ENCODE measurements at places on chromosomes 5 and 9. TPM values are rescaled to one million over a fixed set of nuclear protein-coding genes. Genes with fewer than 3 reads are reported as not detected.

The C7 gene
- not detected for total RNA-seq

- no peak for DNase-seq
Measured at GRCh38 chr9:99811172-99811571, 10.5 kb upstream of the NR4A3 start.

DNA sequence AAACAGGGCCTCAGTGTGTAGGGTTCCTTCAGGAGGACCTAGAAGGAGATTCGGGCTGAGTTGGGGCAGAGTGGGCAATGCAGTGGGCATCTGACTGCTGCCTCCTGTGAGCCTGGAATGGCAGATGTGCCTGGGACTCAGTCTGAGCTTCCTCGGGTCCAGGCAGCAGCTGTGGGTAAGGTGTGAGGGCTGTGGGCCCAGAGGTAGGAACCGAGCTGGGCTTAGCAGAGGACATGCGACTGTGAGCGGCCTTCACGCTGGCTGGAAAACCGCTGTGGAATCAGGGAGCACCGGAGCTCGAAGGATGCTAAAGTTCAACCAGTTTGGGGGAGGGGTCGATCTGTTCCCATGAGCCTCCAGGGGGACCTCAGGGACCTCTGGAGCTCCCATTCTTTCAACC lies 137.0 kb downstream of the PAX5 start:
- DNase-seq = no peak

GRCh38 chr9:81759680-81760215 lies 70.4 kb upstream of the TLE1 start:
- no peak for DNase-seq

- no peak for DNase-seq
Measured at GRCh38 chr5:107605596-107606125, 65.1 kb downstream of the EFNA5 start.

The F2RL1 gene
- 3.2 TPM for total RNA-seq

GRCh38 chr5:135671052-135671705 lies 92.4 kb upstream of the CXCL14 start:
- DNase-seq = no peak

- no peak for DNase-seq
Measured at GRCh38 chr5:172303572-172304335, 20.2 kb upstream of the UBTD2 start.

All from naive thymus-derived CD4-positive, alpha-beta T cell (primary cell).